Activated CD4-positive, alpha-beta T cell treated with anti-CD3 and anti-CD28 coated beads, Interleukin-2, amount 10 ng/mL, durations not matched to agents 7 days and 5 days (primary cell): ENCODE measurements at places on chromosomes 7 and 10. TPM values are rescaled to one million over a fixed set of nuclear protein-coding genes. Genes with fewer than 3 reads are reported as not detected.

GAD2 gene
- not detected for total RNA-seq

GPR37 gene
- not detected for total RNA-seq

DNA sequence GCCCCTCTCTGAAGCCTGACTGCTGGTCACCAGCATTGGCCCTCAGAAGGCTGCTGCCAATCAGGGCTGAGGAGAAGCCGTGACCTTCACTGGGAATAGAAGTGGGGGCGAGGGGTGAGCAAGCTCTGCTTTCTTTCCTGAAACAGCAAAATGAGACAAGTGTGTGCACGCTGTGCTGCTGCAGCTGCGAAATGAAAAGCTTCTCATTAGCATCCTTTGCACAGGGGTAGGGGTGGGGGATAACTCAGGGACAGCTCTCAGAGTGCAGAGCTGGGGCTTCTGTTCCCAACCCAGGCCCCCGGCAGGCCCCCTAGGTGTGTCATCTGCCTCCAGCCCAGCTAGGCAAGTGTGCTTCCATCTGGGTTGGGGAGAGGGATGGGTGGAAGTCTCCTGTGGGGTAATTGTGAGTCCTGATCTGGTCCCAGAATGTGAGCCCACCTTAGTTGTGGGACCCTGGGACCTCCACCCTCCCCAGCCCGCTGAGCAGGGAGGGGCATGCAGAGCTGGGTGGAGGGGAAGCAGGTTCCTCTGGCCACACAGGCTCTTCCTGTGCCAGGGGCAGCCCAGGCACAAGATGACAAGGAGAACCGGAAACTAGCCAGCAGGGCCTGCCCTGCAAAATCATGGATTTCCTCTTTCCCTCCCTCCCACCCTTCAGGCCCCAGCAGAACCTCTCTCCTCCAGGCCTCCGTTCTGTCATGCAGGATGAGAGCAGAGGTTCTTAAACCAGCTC, 22.2 kb downstream of the ZNF467 start:
- DNase-seq, result no peak
- H3K36me3 ChIP-seq, result no peaks in the 10 kb centered on the region
- no peak overlapping the region for H3K4me3 ChIP-seq
- H3K4me1 ChIP-seq, result no peaks in the 10 kb centered on the region
- no peaks in the 10 kb centered on the region for H3K27me3 ChIP-seq

- no peak overlapping the region for H3K4me3 ChIP-seq
- peaks cover 66% of the 10 kb centered on the region for H3K36me3 ChIP-seq
These were observed 36.4 kb downstream of the GDI2 start for GRCh38 chr10:5776881-5777197.

DNA sequence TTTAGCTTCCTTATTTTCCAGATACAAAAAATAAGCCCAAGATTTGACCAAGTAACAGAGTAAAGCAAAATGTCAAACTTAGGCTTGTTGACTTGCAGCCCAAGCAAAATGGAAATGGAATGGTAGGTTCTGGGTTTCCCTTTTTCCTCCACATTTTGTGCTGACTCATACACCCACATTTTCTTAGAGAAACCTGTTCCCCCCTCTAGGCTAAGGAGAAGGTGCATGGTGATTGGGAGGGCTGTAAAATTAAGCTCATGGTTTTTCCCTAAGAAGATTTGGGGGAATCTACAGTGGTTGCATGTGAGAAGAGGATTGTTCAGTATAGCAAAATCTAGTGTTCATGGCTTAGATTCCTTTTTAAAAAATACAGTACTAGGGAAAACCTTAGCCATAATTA, 127.4 kb downstream of the ARL4A start:
- H3K36me3 ChIP-seq, result no peaks in the 10 kb centered on the region
- no peak overlapping the region for H3K27ac ChIP-seq
- no peaks in the 10 kb centered on the region for H3K4me1 ChIP-seq
- H3K4me3 ChIP-seq, result no peak overlapping the region
- H3K27me3 ChIP-seq, result peaks cover 2% of the 10 kb centered on the region

GRCh38 chr7:137245890-137246289, 97.6 kb downstream of the PTN start:
- no peak overlapping the region for H3K4me3 ChIP-seq
- no peak for DNase-seq
- no peaks in the 10 kb centered on the region for H3K27me3 ChIP-seq
